ENCODE measurements at places on chromosomes 2 and 18.

- DNase-seq = no peak
These were observed 199.3 kb downstream of the ZNF407 start for GRCh38 chr18:74796841-74797576.

- DNase-seq = no peak
These were observed 50.2 kb downstream of the DAW1 start for GRCh38 chr2:227921648-227922047.

DNA sequence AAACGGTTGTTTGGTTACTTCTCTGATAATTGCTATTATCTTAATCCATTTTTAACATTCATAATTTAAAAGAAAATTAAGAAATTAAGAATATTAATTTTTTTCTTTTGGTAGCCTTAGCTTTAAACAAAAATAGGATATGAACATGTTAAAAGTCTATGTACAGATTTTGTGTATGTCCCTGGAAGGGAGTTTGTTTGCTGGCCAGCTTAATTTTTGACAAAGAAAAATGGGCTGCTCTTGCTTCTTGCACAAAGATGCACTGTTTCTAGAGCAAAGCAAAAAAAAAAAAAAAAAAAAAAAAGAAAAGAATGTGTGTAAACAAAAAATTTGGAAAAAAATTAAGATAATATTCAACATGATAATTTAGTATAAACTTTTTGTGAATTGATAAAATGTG lies 1.3 kb downstream of the RFTN2 start:
- DNase-seq = no peak

DNA sequence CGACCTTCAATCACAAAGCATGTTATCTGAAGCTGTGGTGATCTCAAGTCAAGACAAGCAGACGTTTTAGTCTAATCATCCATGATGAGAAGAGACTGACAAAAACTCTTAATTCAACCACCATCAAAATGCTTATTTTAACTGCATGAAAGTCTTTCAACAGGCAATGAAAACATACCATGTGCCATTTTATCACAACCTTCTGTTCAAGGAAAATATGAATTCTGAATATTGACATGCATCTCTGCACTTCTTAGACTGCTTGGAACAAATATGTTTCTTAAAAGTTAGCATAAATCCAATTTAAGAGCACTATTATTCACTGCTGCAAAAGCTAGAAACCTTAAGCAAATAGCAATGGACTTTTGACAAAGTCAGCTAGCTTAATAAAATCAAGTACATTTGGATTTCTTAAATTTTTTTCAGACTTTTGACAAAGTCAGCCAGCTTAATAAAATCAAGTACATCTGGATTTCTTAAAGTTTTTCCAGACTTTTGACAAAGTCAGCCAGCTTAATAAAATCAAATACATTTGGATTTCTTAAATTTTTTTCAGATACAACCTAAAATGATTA lies 70.9 kb downstream of the OLA1 start:
- DNase-seq = no peak

GRCh38 chr18:46725310-46725709 lies 31.5 kb downstream of the ST8SIA5 start:
- DNase-seq = no peak
